ENCODE measurements at places on chromosomes 6 and 20. TPM values are rescaled to one million over a fixed set of nuclear protein-coding genes. Genes with fewer than 3 reads are reported as not detected.

The DEFB125 gene
- not detected for total RNA-seq

The TNF gene
- 0.64 TPM for total RNA-seq

The CLPSL2 gene
- total RNA-seq: 0.57 TPM

The EMILIN3 gene
- 0.54 TPM for total RNA-seq

The IL17F gene
- total RNA-seq: not detected

The RPN2 gene
- 250 TPM for total RNA-seq

The C20orf141 gene
- not detected for total RNA-seq

The ZC3H12D gene
- total RNA-seq: 0.26 TPM

The SASH1 gene
- total RNA-seq: 6.6 TPM

The ANKRD6 gene
- 2.4 TPM for total RNA-seq

The SIRPD gene
- total RNA-seq: not detected

The CAPN11 gene
- 1.2 TPM for total RNA-seq

The KCNQ2 gene
- total RNA-seq: 19.4 TPM

The VTA1 gene
- total RNA-seq: 72.1 TPM

The MUC21 gene
- not detected for total RNA-seq

The SLC9A8 gene
- 6.7 TPM for total RNA-seq

The RAB32 gene
- 61.5 TPM for total RNA-seq

The COL11A2 gene
- total RNA-seq: 0.57 TPM

The PRSS16 gene
- total RNA-seq: 4.7 TPM

The FAM209A gene
- total RNA-seq: not detected

The MYMX gene
- total RNA-seq: 1.8 TPM

The FILIP1 gene
- total RNA-seq: 0.26 TPM

The OR12D3 gene
- not detected for total RNA-seq

The BIRC7 gene
- 9.0 TPM for total RNA-seq

The MYB gene
- total RNA-seq: 1.3 TPM

The DSP gene
- total RNA-seq: 20.1 TPM

The WFDC6 gene
- not detected for total RNA-seq

The PNLDC1 gene
- total RNA-seq: not detected

The ZSWIM3 gene
- 3.6 TPM for total RNA-seq

The HCRTR2 gene
- not detected for total RNA-seq

The CYP24A1 gene
- total RNA-seq: 3.0 TPM

The ABHD16B gene
- total RNA-seq: not detected

The OOEP gene
- 10.6 TPM for total RNA-seq

The C6orf163 gene
- total RNA-seq: 1.3 TPM

The ATP6V1G2 gene
- total RNA-seq: 0.98 TPM

The PHACTR3 gene
- 0.10 TPM for total RNA-seq

The ERGIC3 gene
- 265 TPM for total RNA-seq

The OGFRL1 gene
- 17.2 TPM for total RNA-seq

The IMPG1 gene
- total RNA-seq: not detected

Measured in Panc1 (cell line).